Neural cell (in vitro differentiated cells): ENCODE measurements at places on chromosomes 4 and X. TPM values are rescaled to one million over a fixed set of nuclear protein-coding genes. Genes with fewer than 3 reads are reported as not detected.

MTNR1A gene
- not detected in 2 replicates for polyA plus RNA-seq

LETM1 gene
- 38.9 and 41.7 TPM in 2 replicates for polyA plus RNA-seq

NKRF gene
- 22.5 and 27.0 TPM in 2 replicates for polyA plus RNA-seq

PPP1R2C gene
- not detected in 2 replicates for polyA plus RNA-seq

MID1 gene
- polyA plus RNA-seq = 16.6 and 17.6 TPM in 2 replicates

USP26 gene
- polyA plus RNA-seq = not detected in 2 replicates
